ENCODE measurements at places on chromosomes 2 and 18.

GRCh38 chr18:77785415-77785975, 535.8 kb downstream of the GALR1 start:
- no peak for DNase-seq

DNA sequence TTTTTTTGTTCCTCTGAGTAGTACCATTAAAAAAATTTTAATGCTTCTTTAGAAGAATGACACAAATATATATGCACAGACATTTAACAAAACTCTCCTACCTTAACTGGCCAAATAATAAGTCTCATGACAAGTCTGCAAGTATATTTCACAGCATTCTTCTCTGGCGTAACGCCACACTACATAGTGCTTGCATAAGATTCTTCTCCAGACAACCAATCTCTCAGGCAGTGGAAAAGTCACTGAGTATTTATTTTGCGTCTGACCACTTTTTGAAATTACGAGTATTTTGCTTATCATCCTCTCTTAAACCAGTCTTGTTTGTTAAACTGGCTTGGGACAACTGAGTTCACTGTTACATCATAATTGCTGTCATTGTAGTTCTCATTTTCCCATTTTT, 749.2 kb downstream of the ADCYAP1 start:
- no peak for DNase-seq

GRCh38 chr2:75703589-75704287, 7.0 kb downstream of the GCFC2 start:
- DNase-seq, result no peak

- DNase-seq, result no peak
These were observed 197.1 kb downstream of the CCDC85A start for GRCh38 chr2:56380861-56381260.

GRCh38 chr18:38074298-38074876, 508.8 kb upstream of the CELF4 start:
- DNase-seq, result no peak

DNA sequence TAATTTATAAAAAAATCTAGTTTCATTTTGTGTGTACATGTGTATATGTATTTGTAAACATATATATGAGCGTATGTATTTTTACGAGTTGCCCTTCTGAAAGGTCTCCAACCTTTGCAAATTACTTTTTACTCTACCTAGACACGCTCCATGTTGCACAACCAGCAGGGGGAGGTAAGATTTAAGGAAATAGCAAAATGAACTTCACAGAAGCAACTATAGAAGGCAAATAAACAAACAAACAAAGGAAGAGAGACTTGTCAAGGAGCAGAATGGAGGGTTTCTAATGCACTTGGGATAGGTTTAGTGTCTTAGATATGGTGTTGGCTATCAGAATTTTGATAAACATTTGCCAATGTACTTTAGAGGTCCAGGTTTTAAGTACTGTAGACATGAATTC, 820.5 kb upstream of the POU3F3 start:
- no peak for DNase-seq

- DNase-seq, result no peak
These were observed 345.1 kb downstream of the DYSF start for GRCh38 chr2:71798266-71799012.

DNA sequence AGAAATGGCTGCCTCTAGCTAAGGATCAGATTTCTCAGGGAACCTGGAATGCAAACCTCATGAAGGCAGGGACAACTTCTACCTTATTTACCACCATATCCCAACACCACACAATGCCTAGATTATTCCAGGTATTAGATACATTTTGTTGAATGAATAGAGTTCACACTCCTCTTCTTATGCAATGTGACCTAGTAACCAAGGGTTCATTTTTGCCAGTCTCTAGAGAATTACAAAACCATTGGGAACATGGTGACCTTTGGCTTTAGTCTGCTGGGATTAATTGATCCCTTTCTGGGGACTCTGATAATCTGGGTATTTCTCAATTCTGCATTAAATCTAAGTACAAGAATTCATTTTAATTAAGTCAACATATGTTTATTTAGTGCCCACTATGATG, 35.2 kb upstream of the SERTAD2 start:
- DNase-seq, result no peak

All from activated T-cell treated with anti-CD3 and anti-CD28 coated beads for 1 hour (primary cell).